ENCODE measurements at places on chromosomes 7 and 10.

- DNase-seq = no peak
These were observed 15.3 kb downstream of the POT1 start for GRCh38 chr7:124914298-124914697.

DNA sequence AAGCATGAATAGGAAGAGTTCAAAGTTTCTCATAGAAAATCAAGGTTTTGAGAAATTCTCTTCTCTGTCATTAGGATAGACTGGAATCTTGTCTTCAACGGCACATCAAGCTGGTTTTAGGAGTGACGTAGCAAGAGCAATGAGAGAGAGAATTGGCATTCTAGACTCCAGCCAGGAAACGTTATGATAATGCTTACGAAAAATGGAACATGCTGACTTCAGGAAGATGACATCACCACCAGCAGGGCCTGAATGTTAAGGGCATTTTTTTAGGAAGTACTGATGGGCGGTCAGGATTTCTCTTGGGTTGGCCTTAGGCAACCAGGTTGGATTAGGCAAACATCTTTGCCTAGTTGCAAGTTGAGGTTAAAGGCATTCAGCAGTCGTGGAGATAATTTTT, 213.2 kb upstream of the CTBP2 start:
- DNase-seq = no peak

DNA sequence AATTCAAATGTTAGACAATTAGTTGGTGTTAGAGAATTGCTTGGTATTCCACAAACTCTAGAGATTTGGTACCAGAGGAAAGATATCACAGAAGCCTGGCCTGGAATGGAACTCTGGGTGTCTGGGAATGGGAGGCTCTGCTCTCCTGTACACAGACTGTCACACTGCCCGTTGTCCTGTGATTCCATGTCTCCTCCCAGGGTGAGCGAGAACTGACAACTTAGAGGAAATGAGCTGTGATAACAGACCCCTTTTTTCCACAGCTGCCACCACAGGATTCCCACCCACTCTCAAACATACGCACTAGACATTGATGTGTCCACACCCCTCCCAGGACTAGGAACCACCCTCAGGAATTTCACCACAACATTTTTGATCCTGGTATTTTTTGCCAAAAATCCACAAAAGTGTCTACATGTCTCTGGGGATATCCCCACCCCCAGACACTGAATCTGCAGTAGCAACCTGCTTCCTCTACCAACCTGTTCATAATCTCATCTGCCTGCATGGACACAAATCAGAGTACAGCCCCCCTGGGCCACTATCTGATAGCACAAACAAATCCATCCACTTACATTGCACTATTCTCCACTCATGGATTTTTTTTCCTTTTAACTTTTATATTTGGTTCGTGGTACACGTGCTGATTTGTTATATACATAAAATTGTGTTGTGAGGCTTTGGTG, 4.7 kb downstream of the ZNF273 start:
- no peak for DNase-seq

- DNase-seq = no peak
These were observed 142.8 kb upstream of the SEMA3E start for GRCh38 chr7:83791737-83792136.

DNA sequence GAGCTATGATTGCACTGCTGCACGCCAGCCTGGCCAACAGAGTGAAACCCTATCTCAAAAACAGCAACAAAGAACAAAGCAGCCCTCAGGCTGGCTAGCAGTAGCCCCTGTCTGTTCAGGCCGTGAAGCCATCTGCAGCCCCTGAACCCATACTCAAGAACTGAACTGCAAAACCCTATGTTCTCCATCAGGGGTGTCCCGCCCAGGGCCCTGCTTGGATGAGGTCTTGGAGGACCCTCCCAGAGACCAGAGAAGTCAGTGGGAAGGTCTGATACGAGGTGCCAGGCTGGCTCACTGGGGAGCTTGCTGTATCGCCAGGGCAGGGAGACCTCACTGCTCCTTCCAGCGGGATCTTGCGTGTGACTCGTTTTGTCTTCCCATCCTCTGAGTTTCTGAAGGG, 39.3 kb downstream of the RBM17 start:
- no peak for DNase-seq
